Muscle of leg (tissue), 16 donors: ENCODE measurements at places on chromosomes 1 and 21. TPM values are rescaled to one million over a fixed set of nuclear protein-coding genes. Genes with fewer than 3 reads are reported as not detected.
A peak's percentile ranks its signal among the peaks of the same experiment; 100 is the strongest.

DNA sequence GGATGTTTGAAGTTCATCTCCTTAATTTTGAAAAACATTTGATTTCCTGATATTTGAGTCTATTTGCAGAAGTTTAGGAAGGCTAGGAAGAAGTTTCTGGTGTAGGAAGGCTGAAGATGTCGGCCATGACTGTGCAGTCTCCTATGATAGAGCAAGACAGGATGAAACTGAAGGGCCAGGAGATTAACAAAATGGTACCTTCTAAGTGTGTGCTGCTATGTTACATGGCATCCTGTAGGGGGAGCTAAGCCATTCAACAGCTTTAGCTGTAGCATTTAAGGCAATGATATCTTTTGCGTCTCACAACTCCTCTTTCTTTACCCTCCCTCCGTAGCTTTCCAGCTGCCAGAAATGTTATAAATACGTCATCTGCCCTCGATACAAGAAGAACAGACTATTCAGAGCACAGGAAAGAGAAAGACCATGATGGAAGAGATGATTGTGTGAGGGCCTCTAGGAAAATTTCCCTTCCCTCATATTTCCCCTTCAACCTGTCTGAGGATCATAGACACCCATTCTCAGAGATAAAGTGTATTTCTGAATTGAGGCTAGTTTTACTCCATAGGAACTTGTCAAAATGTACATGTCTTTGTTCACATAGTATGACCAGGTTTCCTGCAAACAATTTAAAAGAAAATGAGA, 61.1 kb downstream of the XCL1 start:
- no peak for DNase-seq

GRCh38 chr1:198064181-198064580, 92.6 kb upstream of the NEK7 start:
- no peak for DNase-seq

- no peak for DNase-seq
Observed at GRCh38 chr1:90780981-90781380, 63.9 kb upstream of the BARHL2 start.

DNA sequence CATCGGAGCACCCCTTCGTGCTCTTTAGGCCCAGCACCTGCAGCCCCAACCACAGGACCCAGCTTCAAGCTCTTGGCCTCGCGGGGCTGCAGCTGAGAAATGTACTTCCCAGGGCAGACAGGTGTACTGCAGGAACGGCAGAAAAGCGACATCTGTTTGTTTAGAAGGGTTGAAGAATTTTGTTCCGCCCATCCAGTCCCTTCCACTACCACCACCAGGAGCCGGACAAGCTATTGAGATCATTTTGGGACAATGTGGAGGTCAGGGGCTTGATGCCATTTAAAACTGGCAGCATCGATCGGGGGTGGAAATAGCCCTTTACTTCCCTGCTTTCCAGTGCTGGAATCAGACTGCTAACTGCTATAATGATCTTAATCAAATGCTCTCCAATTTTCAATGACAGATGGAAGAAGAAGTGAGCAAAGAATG, 1.7 kb downstream of the SERTAD4 start:
- DNase-seq: no peak

DNA sequence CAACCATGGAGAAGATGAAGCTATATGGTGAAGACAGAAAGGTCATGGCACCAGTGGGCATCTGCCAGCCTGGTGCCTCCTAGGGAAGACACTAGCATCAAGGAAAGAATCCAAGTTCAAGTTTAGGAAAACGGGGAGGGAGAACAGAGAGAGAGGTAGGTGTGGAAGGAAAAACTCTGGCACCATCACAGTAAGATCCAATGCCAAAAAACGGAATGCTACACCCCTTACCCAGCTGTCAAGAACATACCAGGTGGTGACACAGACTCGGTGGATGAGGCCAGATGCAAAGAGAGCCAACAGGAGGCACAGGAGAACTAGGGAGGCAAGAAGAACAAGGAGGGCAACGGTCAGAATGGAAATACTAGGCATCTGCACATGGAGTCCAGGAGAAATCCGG, 3.6 kb downstream of the KRTCAP2 start:
- peak; percentile 5 for DNase-seq

- no peak for DNase-seq
Observed at GRCh38 chr1:96183928-96184327, 537.7 kb upstream of the PTBP2 start.

GRCh38 chr1:37795340-37796125, 1.9 kb downstream of the MANEAL start:
- DNase-seq: peak; percentile 74

DNA sequence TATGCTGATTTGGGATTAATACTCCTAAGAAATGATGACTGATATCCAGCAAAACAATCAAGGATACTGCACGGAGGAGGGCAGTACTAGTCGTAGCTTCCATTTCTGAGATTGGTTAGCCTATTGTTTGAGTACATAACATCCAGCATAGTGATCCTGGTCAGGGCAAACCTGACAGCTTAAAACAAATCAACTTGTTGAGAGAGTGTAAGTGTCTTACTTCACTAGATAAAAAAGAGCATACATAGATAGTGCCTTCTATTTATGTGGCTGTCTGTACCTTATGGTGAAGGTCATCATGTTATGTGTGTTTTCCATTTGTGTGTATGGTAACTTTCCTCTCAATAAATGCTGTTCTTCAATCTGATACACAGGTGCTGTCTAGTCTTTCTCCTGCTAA, 228.4 kb downstream of the PTGER3 start:
- DNase-seq: no peak

- DNase-seq: no peak
Observed at GRCh38 chr1:25442178-25442577, 11.5 kb downstream of the MACO1 start.

DNA sequence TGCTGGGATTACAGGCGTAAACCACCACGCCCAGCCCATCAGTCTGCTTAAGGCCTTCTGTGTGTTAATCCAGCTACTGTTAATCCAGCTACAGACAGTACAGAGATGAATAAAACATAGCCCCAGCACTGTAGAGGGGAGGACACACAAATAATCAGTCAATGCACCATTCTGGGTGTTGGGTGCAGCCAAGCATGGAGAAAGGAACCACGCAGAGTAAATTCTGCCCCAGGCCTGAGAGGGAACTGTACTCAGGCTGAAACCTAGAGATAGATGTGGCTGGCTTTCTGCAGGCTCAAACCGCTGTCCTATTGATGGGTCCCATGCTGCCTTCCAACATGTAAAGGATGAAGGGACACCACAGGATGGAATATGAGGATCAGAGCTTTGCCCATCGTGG, 136.8 kb upstream of the IGSF21 start:
- no peak for DNase-seq

GRCh38 chr1:111399792-111400610, 27.5 kb downstream of the OVGP1 start:
- peak; percentile 58 for DNase-seq

GRCh38 chr1:218353656-218354055, 8.5 kb downstream of the TGFB2 start:
- no peak for DNase-seq

DNA sequence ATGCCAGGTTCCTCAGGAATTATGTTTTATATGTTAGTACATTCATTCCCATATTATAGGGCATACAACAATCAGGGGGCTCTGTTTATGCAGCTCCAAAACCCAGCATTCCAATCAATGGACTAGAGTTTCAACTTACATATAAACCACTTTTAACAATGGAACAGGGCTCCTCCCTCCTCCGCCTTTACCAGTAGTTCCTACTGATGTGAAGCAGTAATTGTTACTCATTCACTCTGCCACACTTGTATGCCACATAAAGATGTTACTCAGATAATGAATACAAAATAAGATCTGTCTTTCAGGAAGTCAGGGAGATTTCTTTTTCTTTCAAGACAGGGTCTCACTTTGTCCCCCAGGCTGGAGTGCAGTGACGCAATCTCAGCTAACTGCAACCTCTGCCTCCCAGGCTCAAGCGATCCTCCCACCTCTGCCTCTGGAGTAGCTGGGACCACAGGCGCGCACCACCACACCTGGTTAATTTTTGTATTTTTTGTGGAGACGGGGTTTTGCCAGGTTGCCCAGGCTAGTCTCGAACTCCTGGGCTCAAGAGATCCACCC, 17.1 kb downstream of the ZNF281 start:
- no peak for DNase-seq

- DNase-seq: no peak
Observed at GRCh38 chr1:71193153-71193552, 112.3 kb upstream of the ZRANB2 start.

GRCh38 chr1:44860891-44861425, 17.9 kb upstream of the PTCH2 start:
- DNase-seq: no peak

DNA sequence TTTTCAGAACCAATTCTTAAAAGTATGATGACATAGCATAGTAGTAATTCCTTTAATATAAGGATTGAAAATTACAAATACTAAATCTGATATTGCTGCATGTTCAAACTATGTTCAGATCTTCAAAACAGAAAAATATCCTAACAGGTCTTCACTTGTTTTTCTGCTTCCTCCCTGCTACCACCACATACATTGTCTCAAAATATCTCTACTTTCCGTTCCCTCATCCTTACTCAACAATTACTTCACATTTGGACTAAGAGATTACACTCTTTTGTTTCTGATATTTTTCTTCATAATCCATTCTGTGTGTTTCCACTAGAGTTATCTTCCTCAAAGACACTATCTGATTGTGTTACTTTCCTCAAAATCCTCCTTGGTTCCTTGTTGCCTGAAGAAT, 125.1 kb downstream of the NEK7 start:
- no peak for DNase-seq

GRCh38 chr21:42737951-42738590, 84.7 kb downstream of the PDE9A start:
- DNase-seq: peak; percentile 64

- DNase-seq: peak; percentile 21
Observed at GRCh38 chr1:175968486-175969172, 225.2 kb upstream of the TNR start.

DNA sequence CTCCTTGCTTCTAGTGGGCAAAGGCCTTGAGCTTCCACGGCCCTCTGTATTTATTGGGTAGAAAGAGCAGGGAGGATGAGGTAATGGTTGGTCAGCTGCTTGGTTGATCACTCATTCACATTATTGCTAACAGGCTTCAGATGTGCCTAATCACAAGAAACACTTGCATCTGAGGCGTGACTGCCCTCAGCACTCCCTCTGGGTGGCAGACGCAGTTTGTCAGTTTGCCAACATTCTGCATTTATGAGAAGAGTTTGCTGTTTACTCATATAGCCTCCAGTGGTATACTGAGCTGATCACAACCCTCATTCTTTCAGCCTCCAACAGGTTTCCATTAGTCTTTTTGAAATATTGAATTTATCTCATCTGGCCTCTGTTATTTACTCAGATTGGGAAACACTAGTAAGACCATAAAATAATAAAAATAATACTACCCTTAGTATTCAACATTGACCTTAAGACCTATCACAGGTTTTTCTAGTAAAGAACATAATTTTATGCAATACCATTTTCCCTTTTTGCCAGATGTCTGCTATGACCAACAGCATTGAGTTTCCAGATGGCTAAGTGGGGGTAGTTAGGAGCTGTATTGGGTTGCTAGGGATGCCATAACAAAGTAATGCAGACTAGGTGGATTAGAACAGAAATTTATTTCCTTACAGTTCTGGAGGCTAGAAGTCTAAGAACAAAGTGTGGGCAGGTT, 53.3 kb downstream of the PTGFR start:
- DNase-seq: no peak

DNA sequence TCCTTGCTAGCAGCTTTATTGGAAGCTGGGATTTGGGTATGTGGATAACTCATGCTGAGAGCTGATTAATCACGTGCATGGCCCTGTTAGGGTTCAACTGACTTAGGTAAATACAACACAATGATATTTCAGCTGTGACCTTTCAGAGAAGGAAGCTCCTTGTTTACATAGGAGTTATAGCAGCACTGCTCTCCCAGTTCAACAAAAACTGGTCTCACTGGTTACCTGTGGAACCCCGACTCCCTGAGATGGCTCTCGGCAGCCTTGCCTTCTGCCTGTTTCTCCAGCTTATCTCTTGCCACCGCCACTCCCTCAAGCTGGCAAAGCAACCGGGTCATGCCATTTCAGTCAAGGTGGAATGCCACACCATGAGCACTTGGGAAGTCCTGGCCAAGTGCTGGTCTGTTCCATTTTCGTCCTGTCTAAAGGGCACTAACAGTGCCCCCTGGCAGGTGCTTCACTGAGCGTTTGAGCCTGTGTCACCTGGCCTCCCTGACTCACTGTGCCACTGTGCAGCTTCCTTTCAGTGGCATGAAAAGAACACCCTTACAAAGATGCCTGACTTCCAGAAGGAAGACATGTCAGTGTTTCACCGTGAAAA, 31.6 kb downstream of the DOP1B start:
- DNase-seq: no peak

DNA sequence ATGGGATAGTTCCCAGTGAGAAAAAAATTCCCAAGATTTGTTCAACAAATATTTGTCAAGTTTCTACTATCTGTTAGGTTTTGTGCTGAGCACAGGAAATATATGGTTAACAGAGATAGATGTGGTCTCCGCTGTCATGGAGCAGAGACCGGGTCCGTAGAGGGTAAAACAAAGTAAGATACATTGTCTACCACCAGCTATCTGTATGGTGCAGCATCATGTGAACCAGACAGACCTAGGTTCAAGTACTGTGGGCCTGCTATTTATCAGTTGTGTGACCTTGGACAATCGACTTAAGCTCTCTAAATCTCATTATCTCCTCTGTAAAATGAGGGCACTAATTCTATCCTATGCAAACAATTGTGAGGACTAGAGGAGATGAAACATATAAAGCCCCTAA, 109.8 kb downstream of the DUSP10 start:
- no peak for DNase-seq

DNA sequence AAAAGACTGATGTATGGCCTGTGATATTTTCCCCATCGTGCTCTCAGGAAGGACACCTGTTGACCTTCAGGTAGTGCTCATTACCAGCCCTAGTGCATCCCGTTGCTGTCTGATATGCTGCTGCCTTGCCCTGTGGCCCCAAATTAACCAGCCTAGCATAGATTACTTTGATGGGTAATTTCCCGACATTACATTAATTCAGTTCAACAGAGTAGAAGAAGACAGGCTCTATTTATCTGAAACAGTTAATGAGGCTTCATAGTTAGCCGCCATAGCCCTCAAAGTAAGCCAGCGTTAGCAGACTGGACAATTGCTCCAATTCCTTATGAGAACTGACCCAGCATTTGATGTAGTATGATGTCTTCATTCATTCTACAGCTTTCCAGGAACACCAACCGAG, 257.6 kb downstream of the OLFM3 start:
- DNase-seq: no peak

GRCh38 chr1:55298167-55298894, 83.2 kb upstream of the USP24 start:
- no peak for DNase-seq

- no peak for DNase-seq
Observed at GRCh38 chr21:15409031-15409430, 320.8 kb upstream of the USP25 start.

GRCh38 chr1:96256130-96256790, 465.3 kb upstream of the PTBP2 start:
- peak; percentile 54 for DNase-seq

SAMD13 gene
- 8.0 TPM for polyA plus RNA-seq

RIPPLY3 gene
- 0.28 TPM for polyA plus RNA-seq

LCE1E gene
- polyA plus RNA-seq: not detected

FNDC5 gene
- 225 TPM for polyA plus RNA-seq

FAM72C gene
- polyA plus RNA-seq: 1.5 TPM

S100A7 gene
- polyA plus RNA-seq: not detected

TMEM82 gene
- polyA plus RNA-seq: not detected

AMPD2 gene
- 41.6 TPM for polyA plus RNA-seq

AMY2A gene
- not detected for polyA plus RNA-seq

HNRNPCL2 gene
- polyA plus RNA-seq: not detected

WNT9A gene
- 9.0 TPM for polyA plus RNA-seq

ATAD3A gene
- polyA plus RNA-seq: 20.6 TPM

PTGFR gene
- polyA plus RNA-seq: 35.8 TPM

DMBX1 gene
- polyA plus RNA-seq: 0.12 TPM

TOMM40L gene
- polyA plus RNA-seq: 9.6 TPM

STRIP1 gene
- 27.5 TPM for polyA plus RNA-seq

CITED4 gene
- polyA plus RNA-seq: 0.95 TPM
